ENCODE measurements at places on chromosomes 1 and 21. TPM values are rescaled to one million over a fixed set of nuclear protein-coding genes. Genes with fewer than 3 reads are reported as not detected.
A peak's percentile ranks its signal among the peaks of the same experiment; 100 is the strongest.

DNA sequence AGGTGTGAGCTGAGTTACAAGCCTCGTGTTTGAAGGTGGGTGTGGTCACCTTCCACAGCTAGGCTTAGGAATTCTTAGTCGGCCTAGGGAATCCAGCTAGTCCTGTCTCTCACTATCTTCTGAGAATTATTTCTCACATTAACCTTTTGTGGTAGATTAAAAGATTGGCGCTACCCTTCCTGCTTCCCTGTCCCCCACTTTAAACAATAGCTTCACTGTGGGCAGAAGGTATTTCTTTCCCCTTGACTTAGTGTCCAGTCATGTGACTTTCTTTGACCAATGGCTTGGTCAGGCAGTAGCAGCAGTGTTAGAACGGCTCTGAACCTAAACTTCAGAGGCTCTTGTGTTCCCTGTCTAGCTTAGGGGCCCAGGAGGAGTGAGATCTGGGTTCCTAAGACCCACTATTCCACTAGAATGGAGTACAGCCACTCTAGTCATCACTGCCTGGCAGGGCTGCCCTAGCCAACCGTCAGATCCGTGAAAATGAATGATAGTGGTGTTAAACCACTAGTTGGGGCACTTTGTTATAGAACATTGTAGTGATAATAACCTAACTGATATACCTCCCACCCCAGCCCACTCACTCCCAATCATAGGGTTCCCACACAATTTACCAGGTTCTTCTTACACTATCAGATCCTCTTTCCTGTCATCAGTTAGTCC is 13.9 kb upstream of the C1orf141 start:
- peaks cover 9% of the 10 kb centered on the region for H3K4me1 ChIP-seq
- H3K4me3 ChIP-seq: no peak overlapping the region
- H3K27me3 ChIP-seq: no peaks in the 10 kb centered on the region
- H3K27ac ChIP-seq: no peak overlapping the region
- no peak for DNase-seq
- no peaks in the 10 kb centered on the region for H3K36me3 ChIP-seq

DNA sequence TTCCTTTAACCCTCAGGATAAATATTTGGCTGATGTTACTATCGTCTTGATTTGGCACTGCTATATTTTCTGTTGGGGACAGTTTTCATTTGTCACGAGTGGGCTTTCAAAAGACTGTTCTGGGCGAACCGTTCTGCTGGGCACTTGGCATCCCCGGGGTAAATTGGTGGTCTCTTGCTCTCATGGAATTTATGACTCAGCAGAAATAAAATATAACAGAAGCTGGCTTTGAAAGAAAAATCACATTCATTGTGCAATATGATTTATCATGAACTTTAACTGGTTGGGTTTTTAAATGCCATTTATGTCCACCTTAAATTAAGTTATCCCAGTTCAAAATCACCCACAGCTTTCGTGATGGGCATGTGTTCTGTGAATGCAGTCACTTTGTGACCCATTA is 147.3 kb downstream of the KAZN start:
- H3K36me3 ChIP-seq: no peaks in the 10 kb centered on the region
- peaks cover 4% of the 10 kb centered on the region for H3K27me3 ChIP-seq
- H3K27ac ChIP-seq: no peak overlapping the region
- no peak for DNase-seq

- no peaks in the 10 kb centered on the region for H3K27me3 ChIP-seq
- H3K4me1 ChIP-seq: peaks cover 33% of the 10 kb centered on the region
- peak overlapping the region; percentile 93 for H3K4me3 ChIP-seq
- DNase-seq: no peak
These were observed 472 bp upstream of the USP25 start for GRCh38 chr21:15729346-15729673.

DNA sequence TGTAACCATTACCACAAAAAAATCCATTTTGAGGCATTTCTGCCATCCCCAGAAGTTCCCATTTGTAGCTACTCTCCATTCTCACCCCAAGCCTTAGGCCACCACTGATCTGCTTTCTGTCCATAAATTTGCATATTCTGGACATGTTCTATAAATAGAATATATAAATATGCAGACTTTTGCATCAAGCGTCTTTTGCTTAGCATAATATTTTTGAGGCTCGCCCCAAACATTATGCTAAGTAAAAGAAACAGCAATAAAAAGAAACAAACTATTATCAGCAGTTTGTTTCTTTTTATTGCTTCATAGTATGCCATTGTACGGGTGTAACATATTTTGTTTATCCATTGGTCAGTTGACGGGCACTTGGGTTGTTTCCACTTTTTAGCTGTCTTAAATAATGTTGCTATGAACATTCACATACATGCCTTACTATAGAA is 7.9 kb downstream of the TFAP2E start:
- H3K4me1 ChIP-seq: peaks cover 20% of the 10 kb centered on the region
- H3K27me3 ChIP-seq: peaks cover 6% of the 10 kb centered on the region
- no peak for DNase-seq
- H3K27ac ChIP-seq: no peak overlapping the region

DNA sequence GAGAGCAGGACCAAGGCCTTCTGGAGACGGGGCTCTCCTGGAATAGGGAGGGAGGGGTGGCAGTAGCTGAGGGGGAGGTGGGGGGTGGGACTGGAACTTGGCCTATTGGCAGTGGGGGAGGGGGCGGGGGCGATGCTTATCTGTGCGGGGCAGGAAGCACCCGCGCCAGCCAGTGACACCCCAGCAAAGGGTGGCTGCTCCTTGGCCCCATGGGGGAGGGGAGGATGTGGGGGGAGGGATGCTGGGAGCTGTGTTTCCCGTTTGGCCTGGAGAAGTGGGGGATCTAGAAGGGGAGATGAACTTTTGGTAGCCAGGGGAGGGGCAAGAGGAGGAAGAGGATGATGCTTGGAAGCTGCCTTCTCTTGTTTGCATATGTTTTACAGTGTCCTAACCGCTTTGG is 11.0 kb downstream of the ZBTB7B start:
- H3K27me3 ChIP-seq: no peaks in the 10 kb centered on the region
- peak overlapping the region; percentile 97 for H3K4me3 ChIP-seq
- peak overlapping the region; percentile 96 for H3K27ac ChIP-seq
- H3K36me3 ChIP-seq: peaks cover 25% of the 10 kb centered on the region
- DNase-seq: no peak

PRAMEF11 gene
- total RNA-seq: not detected

DNA sequence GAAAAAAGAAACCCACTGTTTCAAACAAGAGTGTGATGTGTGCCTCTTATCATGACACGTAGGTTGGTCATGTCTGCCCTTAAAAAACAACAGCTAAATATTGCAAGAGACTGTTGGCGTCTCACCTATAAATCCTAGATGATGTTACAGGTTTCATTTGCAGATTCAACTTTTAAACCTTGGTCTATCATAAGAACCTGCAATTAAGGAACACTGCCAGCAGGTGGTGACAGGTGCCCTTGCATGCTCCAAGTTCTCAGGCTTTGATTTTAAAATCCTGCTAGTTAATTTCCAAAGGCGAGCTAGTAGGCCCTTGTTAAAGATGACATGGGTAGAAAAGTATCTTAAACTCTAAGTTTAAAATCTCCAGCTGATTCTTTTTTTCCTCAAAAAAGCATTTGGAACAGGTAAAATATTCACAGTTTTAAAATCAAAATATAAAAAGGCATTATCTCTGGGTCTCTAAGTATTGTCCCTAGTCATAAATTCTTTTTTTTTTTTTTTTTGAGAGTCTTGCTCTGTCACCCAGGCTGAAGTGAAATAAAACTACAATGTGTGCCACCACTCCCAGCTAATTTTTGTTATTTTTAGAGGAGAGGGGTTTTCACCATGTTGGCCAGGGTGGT is 39.1 kb downstream of the CLSTN1 start:
- no peak for DNase-seq
- H3K4me1 ChIP-seq: no peaks in the 10 kb centered on the region
- H3K27ac ChIP-seq: no peak overlapping the region
- H3K36me3 ChIP-seq: no peaks in the 10 kb centered on the region
- H3K27me3 ChIP-seq: no peaks in the 10 kb centered on the region

GRCh38 chr1:47738560-47739182 is 258.5 kb downstream of the TRABD2B start:
- H3K4me1 ChIP-seq: peaks cover 4% of the 10 kb centered on the region
- peak; percentile 79 for DNase-seq
- no peak overlapping the region for H3K4me3 ChIP-seq
- no peak overlapping the region for H3K27ac ChIP-seq

- no peaks in the 10 kb centered on the region for H3K27me3 ChIP-seq
- no peak for DNase-seq
- no peak overlapping the region for H3K4me3 ChIP-seq
- no peaks in the 10 kb centered on the region for H3K36me3 ChIP-seq
- H3K27ac ChIP-seq: no peak overlapping the region
These were observed 155.8 kb downstream of the RYR2 start for GRCh38 chr1:237197470-237198425.

- H3K36me3 ChIP-seq: no peaks in the 10 kb centered on the region
- H3K4me1 ChIP-seq: no peaks in the 10 kb centered on the region
- no peak overlapping the region for H3K27ac ChIP-seq
These were observed 112.9 kb downstream of the GREM2 start for GRCh38 chr1:240499012-240499411.

- H3K4me1 ChIP-seq: peaks cover 40% of the 10 kb centered on the region
- H3K36me3 ChIP-seq: peaks cover 7% of the 10 kb centered on the region
- H3K27me3 ChIP-seq: no peaks in the 10 kb centered on the region
- peak overlapping the region; percentile 16 for H3K27ac ChIP-seq
These were observed 5.3 kb downstream of the CREG1 start for GRCh38 chr1:167548059-167548932.

- H3K27me3 ChIP-seq: no peaks in the 10 kb centered on the region
- H3K4me3 ChIP-seq: no peak overlapping the region
These were observed 144.2 kb downstream of the SYT2 start for GRCh38 chr1:202565890-202566602.

DNA sequence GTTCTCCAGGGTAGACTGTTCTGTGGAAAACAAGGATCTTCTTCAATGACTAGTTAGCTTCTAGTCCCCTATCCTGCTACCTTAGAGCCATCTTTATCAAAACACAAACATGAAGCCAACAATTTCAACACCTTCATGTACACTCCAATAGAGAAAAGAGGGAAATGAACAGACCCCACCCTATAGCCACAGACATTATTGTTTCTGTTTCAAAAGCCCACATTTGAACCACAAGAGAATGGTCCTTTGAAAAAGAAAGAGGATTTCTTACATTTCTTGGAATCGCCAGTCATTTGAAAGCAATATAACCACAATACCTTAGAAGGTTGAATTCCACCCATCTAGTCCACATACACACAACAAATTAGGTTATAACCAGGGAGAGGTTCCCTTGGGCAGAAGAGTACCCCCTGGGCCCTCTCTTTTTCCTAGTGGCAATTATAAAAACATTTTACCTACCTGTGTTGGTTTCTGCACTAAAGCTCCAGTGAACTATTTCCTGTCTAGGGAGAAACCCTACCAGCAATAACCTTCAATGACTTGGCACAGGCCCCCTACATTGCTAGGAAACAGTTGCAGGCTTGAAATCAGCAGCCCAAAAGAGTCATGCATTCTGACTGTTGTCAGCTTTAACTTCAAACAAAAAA is 2.7 kb upstream of the LPGAT1 start:
- no peaks in the 10 kb centered on the region for H3K27me3 ChIP-seq
- peaks cover 16% of the 10 kb centered on the region for H3K4me1 ChIP-seq
- H3K4me3 ChIP-seq: no peak overlapping the region

GRCh38 chr1:166789286-166789685 is 50.0 kb upstream of the POGK start:
- peaks cover 3% of the 10 kb centered on the region for H3K27me3 ChIP-seq
- H3K4me3 ChIP-seq: no peak overlapping the region
- no peaks in the 10 kb centered on the region for H3K36me3 ChIP-seq
- H3K4me1 ChIP-seq: no peaks in the 10 kb centered on the region
- no peak for DNase-seq
- H3K27ac ChIP-seq: no peak overlapping the region

GRCh38 chr1:157834430-157834829 is 7.2 kb downstream of the CD5L start:
- H3K4me1 ChIP-seq: no peaks in the 10 kb centered on the region
- DNase-seq: no peak
- H3K4me3 ChIP-seq: no peak overlapping the region
- H3K36me3 ChIP-seq: no peaks in the 10 kb centered on the region

RGSL1 gene
- not detected for total RNA-seq

DNA sequence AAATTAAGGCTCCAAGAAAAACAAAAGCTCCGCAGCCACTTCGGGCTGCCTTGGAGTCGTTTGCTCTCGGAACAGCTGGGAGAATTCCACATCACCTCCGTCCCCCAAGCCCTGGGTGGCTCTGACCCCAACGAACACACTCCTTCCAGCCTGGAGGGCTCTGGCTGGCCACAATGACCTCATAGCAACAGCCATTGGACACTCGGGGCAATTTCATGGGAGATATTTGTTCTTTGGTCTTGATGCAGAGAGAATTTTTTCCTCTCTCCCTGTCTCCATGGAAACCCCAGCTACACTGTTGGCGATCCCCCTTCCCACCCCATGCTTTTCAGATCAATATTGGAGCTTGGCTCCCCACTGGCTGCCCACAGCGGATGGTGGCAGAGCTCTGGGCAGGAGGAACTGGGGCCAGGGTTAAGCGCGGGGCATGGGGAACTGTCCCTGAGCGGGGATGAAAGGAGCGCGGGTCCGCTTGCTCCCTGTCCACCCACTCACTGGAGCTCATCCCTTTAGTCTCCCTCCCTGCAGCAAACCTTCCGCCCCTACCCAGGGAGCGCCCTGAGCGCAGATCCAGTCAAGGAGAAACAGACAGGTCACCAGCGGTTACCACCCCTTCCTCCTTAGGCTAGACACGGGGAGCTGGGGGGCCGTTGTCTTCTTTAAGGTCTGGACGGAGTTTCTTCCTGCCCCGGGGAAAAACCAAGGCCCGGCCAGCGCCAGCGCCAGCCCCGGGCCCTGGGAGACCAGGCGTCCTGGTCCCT is 1.2 kb downstream of the WNT4 start:
- peaks cover 26% of the 10 kb centered on the region for H3K27me3 ChIP-seq
- H3K4me1 ChIP-seq: peaks cover 60% of the 10 kb centered on the region
- peak overlapping the region; percentile 64 for H3K4me3 ChIP-seq
- H3K27ac ChIP-seq: peak overlapping the region; percentile 45
- no peak for DNase-seq
- H3K36me3 ChIP-seq: no peaks in the 10 kb centered on the region

DNA sequence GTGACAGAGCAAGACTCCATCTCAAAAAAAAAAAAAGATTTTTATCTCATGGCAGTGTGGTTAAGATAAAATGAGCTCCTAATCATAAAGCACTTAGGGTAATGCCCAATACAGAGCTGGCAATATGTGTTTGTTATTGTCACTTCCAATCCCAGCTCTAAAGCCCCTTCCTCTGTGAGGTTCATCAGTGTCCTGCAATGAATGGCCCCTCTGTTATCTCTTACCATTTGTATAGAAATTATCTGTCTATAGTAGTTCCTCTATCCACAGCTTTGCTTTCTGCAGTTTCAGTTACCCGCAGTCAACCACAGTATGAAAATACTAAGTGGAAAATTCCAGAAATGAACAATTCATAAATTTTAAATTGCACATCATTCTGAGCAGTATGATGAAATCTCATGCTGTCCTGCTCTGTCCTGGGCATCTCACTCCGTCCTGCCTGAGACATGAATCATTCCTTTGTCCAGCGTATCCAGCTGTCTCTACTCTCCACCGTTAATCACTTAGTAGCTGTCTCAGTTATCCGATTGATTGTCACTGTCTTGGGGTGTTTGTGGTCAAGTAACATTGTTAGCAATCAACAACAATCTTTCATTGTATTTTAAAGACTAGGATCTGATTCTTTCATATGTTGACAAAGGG is 50.2 kb upstream of the DNAH14 start:
- no peaks in the 10 kb centered on the region for H3K4me1 ChIP-seq
- no peaks in the 10 kb centered on the region for H3K36me3 ChIP-seq
- H3K27me3 ChIP-seq: peaks cover 15% of the 10 kb centered on the region

GNG12 gene
- 91.4 TPM for total RNA-seq

OPRD1 gene
- total RNA-seq: not detected

All from suprapubic skin (tissue), 4 donors.